ENCODE measurements at places on chromosomes 5 and 9.

GRCh38 chr5:175654807-175655206, 3.1 kb upstream of the HRH2 start:
- no peak for ATAC-seq

DNA sequence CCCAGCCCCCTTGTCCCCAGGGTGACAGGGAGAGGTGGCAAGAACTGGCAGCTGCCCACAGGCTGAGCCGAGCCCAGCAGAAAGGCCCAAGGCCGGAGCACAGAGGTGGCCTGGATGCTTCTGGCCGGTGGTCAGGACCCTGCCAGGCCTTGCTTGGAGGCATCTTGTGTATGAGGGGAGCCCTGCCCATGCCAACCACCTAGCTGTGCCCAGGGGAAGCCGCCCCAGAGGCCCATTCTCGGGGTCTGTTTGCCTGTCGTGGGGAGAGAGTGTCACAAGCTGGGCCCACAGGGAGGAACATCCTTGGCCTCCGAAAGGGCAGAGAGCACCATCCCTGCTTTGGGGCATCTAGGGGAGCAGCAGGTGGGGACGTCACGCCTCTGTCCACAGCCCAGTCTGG, 10.0 kb downstream of the NKD2 start:
- ATAC-seq, result no peak

DNA sequence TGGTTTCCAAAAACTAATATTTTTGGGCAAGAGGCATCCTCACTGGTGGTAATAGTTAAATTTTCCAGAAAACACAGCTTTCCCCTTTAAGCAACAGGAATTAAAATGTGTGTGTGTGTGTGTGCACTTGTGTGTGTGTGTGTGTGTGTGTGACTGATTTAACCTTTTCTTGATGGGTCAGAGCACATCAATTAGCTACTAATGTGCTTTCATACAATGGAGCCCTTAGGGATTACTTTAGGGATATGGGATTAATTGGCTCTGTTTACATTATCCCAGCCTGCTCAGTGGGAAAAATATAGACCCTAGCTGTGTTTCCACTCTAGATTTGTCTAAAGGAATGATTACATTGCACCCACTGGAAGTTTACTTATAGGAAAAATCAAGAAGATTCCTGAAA, 6.5 kb downstream of the PLCXD3 start:
- no peak for ATAC-seq

DNA sequence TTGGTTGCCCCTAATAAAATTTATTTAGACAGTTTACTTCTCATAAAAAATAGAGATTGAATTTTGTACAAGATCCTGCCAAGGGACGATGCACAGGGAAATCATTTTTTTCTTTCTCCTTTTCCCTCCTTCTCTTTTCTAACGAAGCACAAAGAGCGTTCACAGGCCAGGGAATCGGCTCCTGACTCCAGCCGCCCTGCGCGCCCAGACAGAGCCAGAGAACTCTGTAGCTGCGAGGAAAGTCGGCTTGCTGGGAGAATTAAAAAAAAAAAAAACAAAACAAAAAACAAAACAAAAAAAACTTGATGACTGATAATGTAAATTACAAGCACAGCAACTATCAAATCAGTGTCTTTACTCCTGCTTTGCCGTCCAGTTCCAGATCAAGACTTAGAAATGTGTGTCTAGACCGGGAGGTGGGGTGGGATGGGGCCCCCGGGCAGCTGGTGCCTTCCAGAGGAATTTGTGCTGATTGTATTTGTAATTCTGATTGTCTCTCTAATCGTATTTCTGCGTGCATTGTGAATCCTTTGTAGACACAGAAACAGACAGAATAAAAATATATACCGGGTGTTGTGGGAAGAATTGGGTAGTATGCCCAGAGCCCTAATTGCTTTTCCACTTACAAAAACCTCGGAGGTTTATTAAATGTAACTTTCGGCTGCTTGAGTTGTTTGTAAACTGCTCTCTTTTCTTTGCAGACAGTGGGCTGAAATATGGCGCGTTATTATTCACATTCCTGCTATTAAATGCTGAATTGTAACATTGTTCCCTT, 3.6 kb upstream of the OTP start:
- ATAC-seq, result no peak

GRCh38 chr9:76417394-76417793, 23.2 kb upstream of the RFK start:
- no peak for ATAC-seq

GRCh38 chr9:113281356-113281755, 5.9 kb downstream of the PRPF4 start:
- ATAC-seq, result no peak

DNA sequence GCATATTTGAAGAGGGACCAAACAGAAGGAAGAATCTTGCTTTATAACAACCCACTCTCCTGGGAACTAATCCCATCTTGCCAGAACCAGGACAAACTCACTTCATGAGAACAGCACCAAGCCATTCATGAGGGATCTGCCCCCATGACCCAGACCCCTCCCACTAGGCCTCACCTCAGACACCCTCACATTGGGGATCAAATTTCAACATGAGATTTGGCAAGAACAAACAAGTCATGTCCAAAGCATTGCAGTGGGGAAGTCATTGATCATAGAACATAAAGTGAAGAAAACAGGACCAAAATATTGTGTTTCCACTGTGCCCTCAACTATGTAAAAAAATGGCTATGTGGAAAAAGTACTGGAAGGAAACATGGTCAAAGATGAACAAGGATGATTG, 43.9 kb downstream of the MAP1B start:
- no peak for ATAC-seq

- ATAC-seq, result no peak
Measured at GRCh38 chr9:23341346-23341745, 484.7 kb downstream of the ELAVL2 start.
